ENCODE measurements at places on chromosomes 4 and X.

DNA sequence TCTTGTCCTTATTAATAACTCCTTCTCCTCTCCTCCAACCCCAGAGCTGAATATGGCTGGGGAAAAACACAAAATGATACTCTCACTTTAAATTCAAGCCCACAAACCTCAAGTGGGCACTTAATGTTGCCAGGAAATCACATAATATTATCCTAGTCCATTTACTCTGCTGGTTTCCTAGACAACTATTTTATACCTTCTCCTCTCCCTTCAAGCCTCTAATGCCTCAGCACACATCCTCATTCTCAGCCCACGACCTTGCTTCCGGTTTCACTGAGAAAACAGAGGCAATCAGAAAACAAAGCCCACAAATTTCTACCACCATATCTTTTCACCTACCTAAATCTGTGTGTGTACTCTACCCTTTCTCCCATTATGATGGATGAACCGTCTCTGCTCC is 12.1 kb upstream of the CLCN5 start:
- DNase-seq: no peak
- H3K36me3 ChIP-seq: no peaks in the 10 kb centered on the region
- no peaks in the 10 kb centered on the region for H3K4me1 ChIP-seq
- H3K27ac ChIP-seq: no peak overlapping the region
- no peaks in the 10 kb centered on the region for H3K27me3 ChIP-seq
- no peak overlapping the region for H3K4me3 ChIP-seq

DNA sequence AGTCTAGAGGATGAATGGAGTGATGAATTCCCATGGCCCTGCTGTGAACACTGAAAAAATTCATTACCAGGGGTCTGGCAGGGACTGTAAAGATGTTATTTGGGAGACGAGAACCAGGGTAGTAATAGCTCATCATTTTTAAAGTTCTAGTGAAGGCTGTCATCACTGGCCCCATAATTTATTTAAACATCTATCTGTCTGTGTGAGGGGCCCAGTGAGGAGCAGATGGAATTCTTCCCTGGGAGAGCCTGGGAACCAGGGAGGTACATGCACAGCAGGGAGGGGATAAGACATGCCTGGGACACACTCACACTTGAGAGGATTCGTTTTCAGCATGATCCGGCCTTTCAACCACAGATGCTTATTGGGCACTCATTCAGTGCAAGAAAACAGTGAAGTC is 162.0 kb downstream of the PDGFRA start:
- no peak overlapping the region for H3K27ac ChIP-seq
- no peaks in the 10 kb centered on the region for H3K36me3 ChIP-seq
- no peak for DNase-seq

GRCh38 chr4:22884157-22884556 is 191.4 kb downstream of the GBA3 start:
- H3K36me3 ChIP-seq: no peaks in the 10 kb centered on the region
- H3K4me3 ChIP-seq: no peak overlapping the region
- no peaks in the 10 kb centered on the region for H3K27me3 ChIP-seq
- DNase-seq: no peak
- no peaks in the 10 kb centered on the region for H3K4me1 ChIP-seq

DNA sequence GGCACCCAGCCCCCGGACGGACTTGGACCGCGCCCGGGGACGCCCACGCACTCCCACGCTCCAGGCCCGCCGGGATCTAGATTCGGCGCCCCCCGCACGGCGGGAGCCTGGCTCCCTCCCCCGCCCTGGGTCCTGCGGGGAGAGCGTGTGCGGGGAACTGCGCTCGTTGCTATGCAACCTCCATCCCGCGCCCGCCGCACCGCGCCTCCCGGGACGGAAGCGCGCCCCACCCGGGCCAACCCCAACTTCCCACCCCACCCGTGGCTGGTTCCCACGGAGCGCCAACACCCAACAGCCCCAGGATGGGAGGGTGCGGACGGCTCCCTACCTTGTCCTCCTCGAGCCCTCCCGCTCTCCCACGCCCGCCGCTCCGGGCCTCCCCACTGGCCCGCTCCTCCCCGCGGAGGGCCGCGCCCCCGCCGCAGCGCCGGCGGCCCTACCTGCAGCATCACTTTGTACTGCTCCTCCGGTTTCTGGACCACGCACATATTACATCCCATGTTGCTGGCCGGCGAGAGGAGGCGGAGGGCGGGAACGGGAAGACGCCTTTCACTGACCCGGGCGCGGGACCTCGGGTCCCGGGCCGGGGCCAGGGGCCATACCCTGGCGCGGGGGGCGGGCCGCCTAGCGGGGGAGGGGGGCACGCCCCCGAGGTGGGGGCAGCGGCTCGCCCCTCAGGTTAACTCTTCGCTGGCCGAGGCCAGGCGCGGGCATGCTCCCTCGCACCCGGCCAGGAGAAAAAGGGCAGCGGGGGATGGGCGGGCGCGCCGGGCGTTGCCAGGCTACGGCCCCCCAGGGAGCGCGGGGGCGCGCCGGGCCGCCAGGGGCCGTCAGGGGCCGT is at the start of gene PDZD4:
Gene PDZD4, minus strand, starts transcription at position 746 of the 841 bp plus-strand sequence. Its CDS starts 246 bp downstream, at position 500.
- peak within 1 kb of the TSS; percentile 66 for H3K4me3 ChIP-seq
- no peaks in the 10 kb centered on the region for H3K36me3 ChIP-seq
- no peaks in the 10 kb centered on the region for H3K27me3 ChIP-seq
- no peak for DNase-seq
- peaks cover 10% of the 10 kb centered on the region for H3K4me1 ChIP-seq

DNA sequence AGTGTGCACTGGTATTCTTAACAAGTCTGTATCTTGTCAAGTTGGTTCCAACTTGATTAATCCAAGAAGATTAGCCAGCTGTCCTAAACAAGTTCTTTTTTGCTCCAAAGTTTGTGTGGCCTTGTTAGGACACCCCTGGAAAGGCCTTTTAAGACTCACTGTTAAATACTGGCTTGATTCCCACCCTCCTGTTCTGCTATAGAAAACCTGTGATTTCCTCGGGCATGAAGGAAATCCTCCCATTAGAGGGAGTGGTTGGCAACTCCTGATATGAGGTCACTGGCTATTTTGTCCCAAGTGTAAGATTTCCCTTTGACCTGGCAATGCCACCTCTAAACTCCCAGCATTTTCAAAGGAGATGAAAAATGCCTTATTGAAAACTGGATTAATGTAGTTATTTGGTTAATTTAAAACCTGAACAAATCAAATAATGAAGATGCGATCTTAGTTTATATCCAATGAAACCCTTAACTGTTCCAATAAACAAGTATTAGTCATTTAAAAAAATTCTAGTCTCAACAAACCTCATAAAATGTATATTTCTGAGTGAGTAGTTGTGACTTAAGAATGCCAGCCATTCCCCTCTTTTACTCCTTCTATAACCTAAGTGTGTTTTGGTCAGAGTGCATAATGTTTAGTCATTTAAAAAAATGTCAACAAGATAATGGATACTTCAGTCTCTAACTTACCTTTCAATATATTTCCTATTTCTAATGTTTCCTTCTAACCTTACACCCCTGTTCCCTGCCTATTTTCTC is 94.4 kb downstream of the NPNT start:
- H3K27ac ChIP-seq: peak overlapping the region; percentile 49
- no peaks in the 10 kb centered on the region for H3K27me3 ChIP-seq
- no peak for DNase-seq
- H3K36me3 ChIP-seq: no peaks in the 10 kb centered on the region
- H3K4me3 ChIP-seq: no peak overlapping the region

GRCh38 chr4:138184886-138185285 is 57.3 kb downstream of the SLC7A11 start:
- H3K4me1 ChIP-seq: peaks cover 22% of the 10 kb centered on the region
- H3K27me3 ChIP-seq: no peaks in the 10 kb centered on the region
- no peaks in the 10 kb centered on the region for H3K36me3 ChIP-seq
- H3K4me3 ChIP-seq: no peak overlapping the region
- no peak for DNase-seq

GRCh38 chr4:10623862-10624261 is 60.7 kb downstream of the CLNK start:
- no peaks in the 10 kb centered on the region for H3K36me3 ChIP-seq
- DNase-seq: no peak
- no peaks in the 10 kb centered on the region for H3K4me1 ChIP-seq
- no peak overlapping the region for H3K4me3 ChIP-seq

DNA sequence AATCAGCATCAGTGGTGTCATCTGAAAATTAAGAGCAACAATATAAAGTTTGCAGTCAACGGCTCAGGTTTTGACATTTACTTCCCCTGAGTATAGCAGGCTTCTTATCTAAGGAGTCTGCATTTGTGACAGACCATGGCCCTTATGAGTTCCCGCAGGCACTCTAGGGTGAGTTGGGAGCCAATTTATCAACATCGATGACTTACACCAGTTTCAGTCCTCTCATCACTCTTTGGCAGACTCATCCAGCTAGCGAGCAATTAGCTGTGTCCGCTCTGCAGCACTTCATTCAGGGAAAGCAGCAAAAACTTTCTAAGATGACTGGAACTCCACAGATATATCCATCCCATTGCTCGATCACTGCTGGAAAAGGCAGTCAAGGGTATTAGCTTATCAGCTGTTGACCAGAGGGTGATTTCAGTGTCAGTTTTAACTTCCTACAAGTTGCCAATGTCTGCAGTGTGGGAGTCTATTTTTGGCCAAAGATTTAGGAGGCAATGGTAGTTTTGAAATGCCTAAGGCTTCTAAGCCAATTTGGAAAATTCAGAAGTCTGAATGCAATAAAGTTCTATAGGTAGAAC is 625.1 kb upstream of the TENM3 start:
- no peaks in the 10 kb centered on the region for H3K4me1 ChIP-seq
- DNase-seq: no peak
- no peak overlapping the region for H3K4me3 ChIP-seq
- no peak overlapping the region for H3K27ac ChIP-seq
- H3K36me3 ChIP-seq: no peaks in the 10 kb centered on the region

GRCh38 chr4:95317085-95317793 is 231.5 kb downstream of the UNC5C start:
- H3K27ac ChIP-seq: no peak overlapping the region
- no peak for DNase-seq
- H3K27me3 ChIP-seq: no peaks in the 10 kb centered on the region
- no peaks in the 10 kb centered on the region for H3K36me3 ChIP-seq
- H3K4me3 ChIP-seq: no peak overlapping the region
- peaks cover 26% of the 10 kb centered on the region for H3K4me1 ChIP-seq

- no peak overlapping the region for H3K4me3 ChIP-seq
- H3K36me3 ChIP-seq: no peaks in the 10 kb centered on the region
- H3K27me3 ChIP-seq: no peaks in the 10 kb centered on the region
- no peak overlapping the region for H3K27ac ChIP-seq
These were observed 57.5 kb upstream of the SORCS2 start for GRCh38 chr4:7134737-7135388.

- DNase-seq: no peak
- no peaks in the 10 kb centered on the region for H3K36me3 ChIP-seq
- no peaks in the 10 kb centered on the region for H3K27me3 ChIP-seq
- H3K4me1 ChIP-seq: no peaks in the 10 kb centered on the region
- no peak overlapping the region for H3K4me3 ChIP-seq
These were observed 116.4 kb downstream of the PWWP3B start for GRCh38 chrX:106284431-106285025.

DNA sequence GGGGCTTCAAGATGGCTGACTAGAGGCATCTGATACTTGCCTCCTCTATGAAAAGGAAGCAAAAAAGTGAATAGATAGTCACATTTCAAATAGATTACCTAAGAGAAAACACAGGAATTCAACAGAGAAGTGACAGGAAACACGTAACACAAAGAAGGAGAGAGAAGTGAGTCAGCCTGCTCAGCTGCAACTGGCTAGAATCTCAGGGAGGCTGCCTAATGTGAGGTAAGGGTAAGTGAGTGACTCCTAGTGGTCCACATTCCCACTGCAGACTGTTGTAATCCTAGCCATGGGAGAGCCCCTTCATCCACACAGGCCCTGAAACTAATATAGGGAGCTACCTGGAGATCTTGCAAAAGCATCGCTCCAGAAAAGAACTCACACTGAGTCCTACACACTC is 179.2 kb downstream of the SLC7A11 start:
- H3K4me1 ChIP-seq: no peaks in the 10 kb centered on the region
- DNase-seq: no peak
- H3K4me3 ChIP-seq: no peak overlapping the region

DNA sequence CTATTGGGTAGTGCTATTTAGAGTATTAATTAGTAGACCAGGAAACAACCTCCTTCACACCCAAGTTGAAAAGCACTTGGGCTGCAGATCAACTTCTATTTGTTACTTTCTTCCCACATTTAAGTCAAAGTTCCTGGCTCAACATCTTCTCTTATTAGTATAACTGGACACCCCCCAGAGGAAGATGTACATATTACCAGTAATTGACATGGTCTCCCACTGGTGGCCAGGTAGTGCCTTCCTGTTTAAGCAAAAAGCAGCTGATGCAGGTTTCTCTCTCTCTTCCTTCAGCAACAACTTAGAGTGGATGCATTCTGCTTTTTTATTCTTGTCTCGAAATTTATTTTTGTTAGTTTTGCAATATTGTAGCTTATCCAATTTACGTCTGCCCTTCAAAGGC is 438.1 kb downstream of the GBA3 start:
- H3K4me1 ChIP-seq: no peaks in the 10 kb centered on the region
- no peak overlapping the region for H3K27ac ChIP-seq
- H3K4me3 ChIP-seq: no peak overlapping the region
- no peak for DNase-seq

GRCh38 chr4:56704089-56704871 is 23.2 kb upstream of the HOPX start:
- no peaks in the 10 kb centered on the region for H3K36me3 ChIP-seq
- no peak overlapping the region for H3K4me3 ChIP-seq
- no peak overlapping the region for H3K27ac ChIP-seq
- H3K4me1 ChIP-seq: no peaks in the 10 kb centered on the region

- H3K4me1 ChIP-seq: no peaks in the 10 kb centered on the region
- H3K36me3 ChIP-seq: no peaks in the 10 kb centered on the region
- H3K4me3 ChIP-seq: no peak overlapping the region
- no peaks in the 10 kb centered on the region for H3K27me3 ChIP-seq
- no peak for DNase-seq
These were observed 803.6 kb upstream of the ADGRL3 start for GRCh38 chr4:60396341-60397049.

DNA sequence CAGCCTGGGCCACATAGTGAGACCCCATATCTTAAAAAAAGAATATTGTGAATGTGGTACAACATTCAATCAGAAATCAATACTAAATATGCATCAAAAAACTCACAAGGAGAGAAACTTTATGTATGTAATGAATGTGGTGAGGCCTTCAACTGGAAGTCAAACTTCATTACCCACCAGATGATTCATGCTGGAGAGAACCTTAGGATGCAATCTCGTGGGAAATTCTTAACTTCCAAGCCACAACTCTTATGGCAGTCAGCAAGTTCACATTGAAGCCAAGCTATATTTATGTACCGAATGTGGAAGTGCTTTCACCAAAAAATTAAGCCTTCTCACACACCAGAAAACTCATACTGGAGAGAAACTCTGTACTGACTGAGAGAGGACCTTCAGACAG is 84.5 kb upstream of the UXT start:
- H3K4me3 ChIP-seq: no peak overlapping the region
- no peak for DNase-seq
- H3K4me1 ChIP-seq: no peaks in the 10 kb centered on the region
- no peaks in the 10 kb centered on the region for H3K36me3 ChIP-seq

GRCh38 chrX:96182366-96182765 is 502.3 kb upstream of the DIAPH2 start:
- no peak overlapping the region for H3K27ac ChIP-seq
- H3K4me1 ChIP-seq: no peaks in the 10 kb centered on the region
- DNase-seq: no peak
- no peaks in the 10 kb centered on the region for H3K27me3 ChIP-seq
- no peak overlapping the region for H3K4me3 ChIP-seq
- no peaks in the 10 kb centered on the region for H3K36me3 ChIP-seq

GRCh38 chrX:132388371-132388770 is 100.5 kb downstream of the MBNL3 start:
- H3K27me3 ChIP-seq: no peaks in the 10 kb centered on the region
- no peaks in the 10 kb centered on the region for H3K36me3 ChIP-seq
- no peak overlapping the region for H3K27ac ChIP-seq
- no peaks in the 10 kb centered on the region for H3K4me1 ChIP-seq
